Cortex of kidney (tissue), 1 donor: ENCODE measurements at places on chromosomes 11 and 22.

- no peak for DNase-seq
Measured at GRCh38 chr22:26822313-26822712, 164.9 kb downstream of the MIAT start.

DNA sequence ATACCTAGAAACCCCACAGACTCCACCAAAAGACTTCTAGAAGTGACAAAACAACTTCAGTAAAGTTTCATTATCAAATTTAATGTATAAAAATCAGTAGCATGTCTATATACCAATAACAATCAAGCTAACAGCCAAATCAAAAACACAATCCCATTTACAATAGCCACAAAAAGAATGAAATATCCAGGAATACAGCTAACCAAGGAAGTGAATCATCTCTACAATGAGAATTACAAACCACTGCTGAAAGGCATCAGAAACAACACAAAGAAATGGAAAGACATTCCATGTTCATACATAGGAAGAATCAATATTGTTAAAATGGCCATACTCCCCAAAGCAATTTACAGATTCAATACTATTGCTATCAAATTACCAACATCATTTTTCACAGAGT lies 46.0 kb downstream of the PRCP start:
- DNase-seq = no peak

DNA sequence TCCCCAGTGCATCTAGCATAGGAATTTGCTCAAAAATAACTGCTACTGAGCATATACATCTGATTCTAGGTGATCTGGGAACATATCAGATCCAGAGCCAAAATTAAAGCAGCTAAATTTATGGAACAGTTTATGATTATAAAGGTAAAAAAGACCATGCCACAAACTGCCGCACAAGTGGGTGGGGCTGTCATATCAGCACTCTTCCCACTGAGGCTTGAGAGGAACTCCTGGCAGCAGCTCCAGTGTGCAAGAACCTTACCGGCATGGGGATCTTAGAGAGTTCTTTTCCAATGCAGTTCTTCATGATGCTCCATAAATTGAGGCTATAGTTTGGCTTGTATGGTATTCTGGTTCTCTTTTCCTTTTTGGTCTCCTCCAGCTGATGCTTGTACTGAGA lies 15.3 kb downstream of the OSBP start:
- no peak for DNase-seq

GRCh38 chr11:57641011-57641807 lies 8.5 kb downstream of the YPEL4 start:
- DNase-seq = no peak

GRCh38 chr11:4455419-4455818 lies 6.3 kb downstream of the OR52K2 start:
- no peak for DNase-seq

DNA sequence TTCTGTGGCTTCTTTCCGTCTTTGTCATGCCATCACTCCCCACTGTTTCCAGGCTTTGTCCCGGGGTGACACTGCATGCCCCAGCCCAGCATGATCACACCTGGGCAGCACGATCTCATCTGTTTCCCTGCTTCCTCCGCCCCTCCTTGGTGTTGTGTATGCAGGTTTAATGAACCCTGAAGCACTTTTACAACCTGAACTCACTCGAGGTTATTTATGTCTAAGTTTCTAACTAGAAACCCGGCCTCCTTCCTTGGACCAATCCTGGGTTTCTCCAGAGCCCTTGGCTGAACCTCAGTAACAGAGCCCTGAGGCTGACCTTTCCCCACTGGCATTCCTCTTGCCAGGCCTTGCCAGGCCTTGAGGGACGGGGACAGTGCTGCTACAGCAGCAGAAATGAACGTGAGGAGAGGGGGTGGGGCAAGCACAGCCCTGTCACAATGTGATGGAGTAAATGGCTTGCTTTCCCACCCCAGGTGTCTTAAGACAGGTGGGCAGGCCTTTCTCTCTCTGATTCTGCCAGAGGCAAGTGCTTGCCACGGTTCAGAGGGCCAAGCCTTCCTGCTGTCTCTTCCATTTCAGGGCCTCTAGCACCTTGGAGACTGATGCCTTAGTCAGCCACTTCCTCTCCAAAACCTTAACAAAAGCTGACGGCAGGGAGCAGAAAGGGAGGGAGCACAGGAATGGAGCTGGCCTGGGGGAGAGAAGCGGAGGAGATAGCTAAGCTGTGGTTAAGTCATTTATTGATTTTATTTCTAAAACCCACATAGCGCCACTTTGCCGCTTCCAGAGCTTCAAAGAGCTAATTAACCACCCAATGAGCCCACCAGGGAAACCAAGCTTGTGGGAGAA lies 3.1 kb upstream of the PYGM start:
- DNase-seq = no peak

DNA sequence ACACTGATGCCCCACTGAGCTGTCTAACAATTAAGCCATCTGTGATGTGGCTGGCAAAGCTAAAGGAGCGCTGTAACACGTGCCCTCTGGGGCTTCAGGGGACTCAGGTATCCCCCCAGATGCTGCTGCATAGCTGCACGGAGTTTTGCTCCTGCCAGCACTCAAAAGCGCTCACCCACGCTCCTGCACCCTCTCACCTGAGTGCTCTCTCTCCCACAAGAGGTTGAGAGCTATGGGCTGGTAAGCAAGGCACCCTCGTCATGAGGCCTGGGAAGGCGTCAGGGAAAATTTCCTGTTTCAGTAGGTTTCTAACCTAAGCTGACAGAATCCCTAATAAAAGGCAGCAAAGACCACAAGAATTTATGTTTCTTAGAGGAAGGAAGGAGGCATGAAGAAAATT lies 850.3 kb downstream of the OPCML start:
- DNase-seq = no peak

- DNase-seq = no peak
Measured at GRCh38 chr11:131629925-131630540, 259.6 kb downstream of the NTM start.

GRCh38 chr11:62383822-62384221 lies 35.0 kb upstream of the SCGB1A1 start:
- DNase-seq = no peak

DNA sequence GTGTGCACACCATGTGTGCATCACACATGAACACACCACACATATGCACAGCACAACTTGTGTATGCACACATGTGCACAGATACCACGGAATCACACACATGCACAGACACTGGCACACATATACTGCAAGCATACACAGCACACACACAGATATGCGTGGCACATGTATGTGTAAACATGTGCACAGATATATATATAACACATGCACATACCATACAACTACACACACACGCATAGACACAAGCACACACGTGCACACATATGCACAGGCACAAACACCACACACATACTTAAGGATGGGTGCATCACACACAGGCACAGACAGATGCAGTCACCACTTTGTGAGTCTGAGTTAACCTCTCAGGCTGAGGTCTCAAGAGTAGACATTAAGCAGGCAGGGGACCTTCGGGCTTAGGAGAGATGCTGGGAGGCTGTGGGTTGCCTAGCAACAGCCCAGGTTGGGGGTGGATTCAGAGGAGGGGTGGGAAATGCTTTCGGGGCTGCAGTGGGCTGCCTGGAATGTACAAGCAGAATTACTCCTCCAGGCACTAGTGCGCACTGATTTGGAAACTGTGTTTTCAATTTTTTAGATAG lies 82.9 kb downstream of the MYO18B start:
- no peak for DNase-seq

GRCh38 chr22:36725366-36726006 lies 21.9 kb upstream of the CACNG2 start:
- DNase-seq = no peak

GRCh38 chr22:37893583-37893983 lies 12.5 kb upstream of the MICALL1 start:
- DNase-seq = no peak

GRCh38 chr22:41915035-41915785 lies at the start of gene SHISA8:
Gene SHISA8, minus strand, starts transcription at chr22:41915074. Its CDS starts 407 bp downstream, at chr22:41914667.
- DNase-seq = no peak

DNA sequence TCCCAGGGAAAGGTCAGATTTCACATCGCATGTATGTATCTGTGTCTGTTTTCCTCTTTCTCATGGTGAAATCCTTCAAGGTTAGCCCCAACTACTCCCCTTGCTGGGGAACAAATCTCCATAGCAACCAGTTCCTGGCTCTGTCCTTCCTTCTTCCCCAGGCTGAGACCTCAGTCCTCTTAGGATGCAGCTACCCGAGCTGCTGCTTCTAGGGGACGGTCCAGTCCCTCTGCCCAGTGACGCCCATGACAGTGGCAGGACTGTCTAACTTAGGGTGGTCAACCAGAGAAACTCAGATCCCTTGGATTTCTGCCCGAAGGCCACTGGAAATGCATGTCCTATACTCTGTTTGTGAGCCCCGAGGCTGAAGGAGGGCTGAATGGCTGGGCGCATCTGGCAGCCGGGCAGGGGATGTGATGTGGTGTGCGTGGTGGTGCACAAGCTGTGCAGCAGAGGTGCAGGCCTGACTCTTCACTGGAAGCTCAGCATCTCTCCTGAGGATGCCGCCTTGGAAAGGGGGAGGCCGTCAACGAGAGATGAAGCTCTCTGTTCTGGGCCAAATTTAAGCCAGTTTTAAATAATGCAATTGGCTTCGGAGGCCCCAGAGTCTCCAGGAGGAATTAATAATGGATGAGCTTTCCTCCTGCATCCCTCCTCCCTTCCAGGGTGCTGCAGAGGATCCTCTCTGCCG lies 118.7 kb upstream of the B3GAT1 start:
- DNase-seq = no peak

DNA sequence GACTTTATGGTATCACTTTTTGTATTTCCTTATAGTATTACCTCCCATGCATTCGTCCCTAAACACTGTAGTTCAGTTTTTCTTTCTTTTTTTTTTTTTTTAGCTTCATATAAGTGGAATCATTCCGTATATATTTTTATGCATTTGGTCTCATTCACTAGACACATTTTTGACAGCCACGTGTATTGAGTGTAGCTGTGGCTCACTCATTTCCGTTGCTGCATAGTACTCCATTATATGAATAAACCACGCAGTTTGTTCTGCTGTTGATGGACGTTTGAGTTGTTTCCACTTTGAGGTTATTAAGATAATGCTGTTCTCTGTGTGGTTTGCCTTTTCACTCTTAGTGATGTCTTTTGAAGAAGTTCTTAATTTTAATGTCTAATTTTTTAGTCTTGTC lies 8.4 kb downstream of the APLP2 start:
- no peak for DNase-seq

DNA sequence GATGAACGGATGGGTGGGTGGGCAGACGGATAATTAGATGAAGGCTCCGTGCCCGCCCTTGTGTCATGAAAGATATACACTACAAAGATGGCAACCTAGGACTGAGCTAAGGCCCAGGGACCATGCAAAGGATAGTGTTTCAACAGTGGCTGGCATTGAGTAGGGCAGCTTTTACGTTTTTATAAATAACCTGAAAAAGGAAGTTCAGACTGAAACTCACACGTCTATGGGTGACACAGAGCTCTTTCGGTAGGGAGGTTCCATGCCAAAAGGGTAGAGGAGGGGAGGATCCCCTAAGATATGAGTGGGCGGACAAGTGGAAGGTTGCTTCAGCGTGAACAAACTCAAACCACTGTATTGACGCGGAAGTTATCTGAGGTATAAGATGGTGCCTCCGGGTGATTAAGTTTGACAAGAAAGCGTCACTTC lies 90.5 kb downstream of the UBASH3B start:
- no peak for DNase-seq

DNA sequence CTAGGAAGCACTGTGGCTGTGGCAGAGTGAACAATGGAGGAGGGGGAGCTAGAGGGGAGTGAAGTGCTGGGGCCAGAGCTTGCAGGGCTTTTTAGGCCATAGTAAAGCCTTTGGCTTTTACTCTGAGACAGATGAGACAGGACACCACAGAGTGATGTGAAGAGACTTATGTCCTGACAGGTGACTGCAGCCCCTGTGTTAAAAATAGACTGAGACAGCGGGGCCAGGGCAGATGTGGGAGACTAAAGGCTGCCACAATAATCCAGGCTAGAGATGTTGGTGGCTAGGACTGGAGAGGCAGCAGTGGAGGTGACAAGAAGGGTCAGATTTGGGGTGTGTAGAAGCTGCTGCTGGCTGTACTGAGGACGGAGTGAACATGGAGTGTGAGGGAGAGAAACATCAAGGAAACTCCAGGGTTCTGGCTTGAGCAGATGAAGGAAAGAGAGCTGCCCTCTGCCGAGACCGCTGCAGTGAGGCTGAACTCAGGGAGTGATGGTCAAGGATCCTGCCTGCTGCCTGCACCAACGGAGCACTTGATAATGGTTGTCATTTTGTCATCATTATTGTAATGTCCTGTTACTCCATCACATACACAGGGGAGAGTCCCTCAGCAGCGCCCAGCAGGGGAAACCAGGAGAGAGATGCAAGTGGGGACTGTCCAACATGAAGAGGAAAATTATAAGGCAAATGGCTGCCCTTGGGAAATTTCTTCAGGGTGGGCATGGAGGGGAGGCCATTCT lies 27.4 kb downstream of the SLC43A1 start:
- no peak for DNase-seq

DNA sequence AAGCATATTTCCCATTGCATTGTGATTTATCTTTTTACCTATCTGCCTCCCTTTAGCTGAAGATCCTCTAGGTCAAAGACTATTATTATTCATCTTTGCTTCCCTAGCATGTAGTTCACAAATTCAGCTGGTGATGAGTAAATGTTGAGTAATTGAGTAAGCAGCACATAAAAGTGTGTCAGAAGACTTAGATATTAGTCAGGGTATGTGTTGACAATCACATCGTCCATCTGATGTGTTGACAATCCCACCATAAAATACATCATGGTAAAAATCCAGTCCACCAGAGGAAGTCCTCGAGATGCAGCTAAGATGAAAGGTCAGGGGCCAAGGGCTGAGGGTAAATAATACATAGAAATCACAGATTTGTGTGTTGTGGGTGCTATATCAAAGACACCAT lies 22.9 kb upstream of the ABTB2 start:
- no peak for DNase-seq

- no peak for DNase-seq
Measured at GRCh38 chr11:8108421-8108820, 27.4 kb downstream of the TUB start.

- no peak for DNase-seq
Measured at GRCh38 chr11:129375751-129376657, at the start of gene BARX2. Gene BARX2, plus strand, starts transcription at chr11:129375848. Its CDS starts 188 bp downstream, at chr11:129376036.

DNA sequence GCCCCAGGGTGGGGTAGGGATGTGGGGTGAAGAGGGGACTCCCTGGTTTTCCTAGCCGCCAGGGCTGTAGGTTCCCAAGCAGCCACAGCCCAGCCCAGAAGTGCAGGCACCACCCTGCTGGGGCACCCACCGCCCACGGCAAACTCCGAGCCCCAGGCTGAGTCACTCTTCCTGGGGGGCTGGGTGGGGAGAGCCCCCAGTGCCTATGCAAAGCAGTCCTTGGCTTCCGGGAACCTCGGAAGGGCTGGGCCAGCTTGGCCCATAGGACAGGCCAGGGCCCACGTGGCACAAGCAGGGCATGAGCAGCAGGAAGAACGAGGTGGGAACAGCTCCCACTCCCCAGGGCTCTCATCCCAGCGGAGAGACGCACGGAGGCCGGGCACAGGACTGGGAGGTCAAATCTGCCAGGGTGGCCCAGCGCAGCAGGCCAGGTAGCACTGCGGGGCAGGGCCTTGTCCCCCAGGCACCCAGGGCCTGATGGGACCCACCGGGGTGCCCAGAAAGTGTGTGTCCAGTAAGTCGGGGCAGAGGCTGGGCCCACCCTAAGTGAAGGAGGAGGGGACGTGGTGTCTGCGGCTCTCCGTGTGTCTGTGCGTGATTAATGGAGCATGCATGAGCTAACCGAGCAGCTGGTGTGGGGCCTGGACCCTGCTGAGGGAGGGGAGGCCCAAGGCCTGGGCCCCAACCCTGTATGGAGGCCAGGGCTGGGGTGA lies 4.6 kb upstream of the IL17REL start:
- no peak for DNase-seq

- no peak for DNase-seq
Measured at GRCh38 chr11:35030716-35031213, 108.2 kb upstream of the CD44 start.

GRCh38 chr11:45852712-45853101 lies 5.4 kb downstream of the CRY2 start:
- DNase-seq = no peak
